ENCODE measurements at places on chromosomes 11 and 22.

DNA sequence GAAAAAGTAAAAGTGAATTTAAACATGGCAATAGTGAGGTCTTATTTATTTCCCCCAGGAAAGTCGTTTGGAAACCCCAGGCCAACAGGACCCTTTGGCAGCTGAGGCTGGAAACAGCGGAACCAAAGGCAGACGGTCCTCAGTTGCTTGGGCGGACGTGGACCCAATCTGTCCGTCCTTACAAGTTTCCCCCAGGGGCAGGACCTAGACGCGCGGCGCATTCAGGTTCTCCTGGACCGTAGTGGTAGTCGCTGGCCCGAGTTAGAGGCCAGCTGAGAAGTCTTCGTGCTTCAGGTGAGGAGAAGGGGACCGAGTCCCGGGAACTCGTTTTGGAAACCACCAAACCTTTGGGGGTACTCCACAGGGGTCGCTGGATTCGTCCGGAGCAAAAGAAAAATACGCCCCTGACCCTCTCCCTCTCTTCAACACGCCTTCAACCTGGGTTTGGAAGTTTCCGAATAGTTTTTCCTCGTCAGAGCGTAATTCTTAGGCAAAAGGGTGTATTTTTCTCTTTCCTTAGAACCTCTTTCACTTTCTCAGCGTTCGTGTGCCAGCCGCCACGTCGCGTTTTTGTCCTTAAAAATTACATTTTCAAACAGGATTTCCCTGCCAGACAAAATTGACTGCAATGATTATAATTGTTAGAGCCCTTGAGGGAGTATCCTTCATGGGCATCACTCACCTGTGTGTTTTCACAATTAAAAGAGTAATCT is 2.1 kb downstream of the METTL15 start:
- peak; percentile 43 for DNase-seq

DNA sequence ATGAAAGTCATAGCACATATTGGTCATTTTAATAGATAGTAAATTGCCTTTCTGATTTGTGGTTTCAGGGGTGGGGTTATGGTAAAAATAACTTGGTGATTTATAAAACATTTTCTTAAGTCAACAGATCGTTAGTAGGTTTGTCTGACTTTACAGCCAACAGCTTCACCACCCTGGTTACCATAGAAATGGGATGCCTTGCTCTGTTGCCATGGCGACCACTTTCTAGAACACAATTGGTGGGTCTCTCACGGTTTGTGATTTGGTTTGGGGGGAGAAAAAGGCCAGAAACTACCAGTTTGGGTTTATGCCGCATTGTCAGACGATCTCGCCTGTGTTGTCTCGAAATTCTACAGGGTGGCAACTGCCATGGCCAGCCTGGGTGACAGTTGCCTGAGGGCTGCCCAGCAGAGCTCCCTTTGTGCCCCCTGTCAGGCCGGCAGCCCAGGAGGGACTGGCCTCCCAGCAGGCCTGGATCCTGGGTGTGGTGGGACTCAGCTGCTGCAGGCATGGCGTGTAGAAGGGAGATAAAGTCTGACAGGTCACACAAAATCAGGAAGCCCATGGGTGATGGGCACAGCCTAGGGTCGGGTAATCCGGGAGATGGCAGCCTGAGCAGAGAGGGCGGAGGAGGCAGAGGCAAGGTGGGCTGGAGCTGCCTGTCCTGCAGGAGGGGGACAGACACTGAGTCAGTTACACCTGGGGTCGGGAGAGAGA is 30.9 kb downstream of the KCNC1 start:
- DNase-seq: no peak

- DNase-seq: no peak
Measured at GRCh38 chr11:120035756-120036155, 102.2 kb downstream of the TRIM29 start.

DNA sequence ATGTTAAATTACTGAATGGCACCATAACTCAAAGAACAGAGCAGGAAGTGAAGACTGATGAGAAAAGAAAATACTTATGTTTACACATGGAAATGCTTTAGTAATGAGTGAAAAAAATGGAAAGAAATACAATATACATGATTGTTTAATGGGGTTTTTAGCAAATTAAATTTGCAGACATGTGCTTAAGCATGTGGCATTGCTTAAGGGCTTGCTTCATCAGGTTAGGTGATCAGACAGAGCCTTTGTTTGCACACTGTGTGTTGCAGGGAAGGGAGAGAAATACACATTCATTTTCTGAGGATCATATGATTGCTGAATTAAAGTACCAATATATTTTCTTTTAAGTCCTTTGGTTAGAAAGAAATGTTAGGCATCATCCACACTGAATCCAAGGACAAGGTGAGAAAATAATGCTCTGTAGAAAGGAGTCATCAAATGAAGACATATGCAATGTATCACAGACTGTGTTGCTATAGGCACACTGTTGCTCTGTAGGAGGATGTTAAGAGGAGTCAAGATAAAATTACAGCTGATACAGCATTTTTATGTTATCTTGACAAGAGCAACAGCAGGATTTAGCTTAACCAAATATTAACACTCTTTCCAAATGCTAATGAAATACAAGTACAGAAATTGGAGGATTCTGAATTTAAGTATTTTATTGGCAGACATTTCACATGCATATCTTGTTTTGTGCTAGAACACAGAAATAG is 23.4 kb upstream of the ARHGAP20 start:
- no peak for DNase-seq

DNA sequence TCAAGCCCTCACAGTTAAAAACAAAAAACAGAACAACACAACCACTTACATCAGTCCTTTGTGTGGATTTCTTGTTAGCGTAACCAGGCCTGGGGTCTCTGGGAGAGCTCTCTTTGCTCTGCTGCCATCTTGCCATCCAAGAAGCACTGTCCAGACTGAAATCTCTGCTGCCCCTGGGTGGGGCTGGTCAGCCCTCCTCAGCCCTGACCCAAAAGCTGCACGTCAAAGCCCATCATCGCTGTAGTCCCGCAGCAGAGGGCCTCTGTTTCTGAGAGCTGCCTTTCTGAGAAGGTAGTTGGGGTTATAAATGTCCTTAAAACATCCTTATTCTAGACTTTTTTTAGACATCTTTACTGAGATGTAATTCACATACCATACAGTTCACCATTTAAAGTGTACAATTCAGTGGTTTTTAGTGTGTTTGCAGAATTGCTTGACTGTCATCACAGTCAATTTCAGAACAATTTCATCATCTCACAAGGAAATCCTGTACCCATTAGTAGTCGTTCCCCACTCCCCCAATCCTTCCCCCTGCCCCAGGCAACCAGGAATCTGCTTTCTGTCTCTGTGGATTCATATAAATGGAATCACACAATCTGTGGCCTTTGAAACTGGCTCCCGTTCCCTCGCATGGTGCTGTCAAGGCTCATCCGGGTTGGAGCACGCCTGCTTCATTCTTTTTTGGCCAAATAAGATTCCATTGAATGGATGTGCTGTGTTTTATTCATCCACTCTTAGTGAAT is 94.9 kb downstream of the TBC1D22A start:
- DNase-seq: no peak

- DNase-seq: no peak
Measured at GRCh38 chr22:40202225-40202944, 24.7 kb downstream of the TNRC6B start.

GRCh38 chr11:114094516-114094915 is 35.0 kb downstream of the ZBTB16 start:
- no peak for DNase-seq
